ENCODE measurements at places on chromosomes 2 and 18.
A peak's percentile ranks its signal among the peaks of the same experiment; 100 is the strongest.

DNA sequence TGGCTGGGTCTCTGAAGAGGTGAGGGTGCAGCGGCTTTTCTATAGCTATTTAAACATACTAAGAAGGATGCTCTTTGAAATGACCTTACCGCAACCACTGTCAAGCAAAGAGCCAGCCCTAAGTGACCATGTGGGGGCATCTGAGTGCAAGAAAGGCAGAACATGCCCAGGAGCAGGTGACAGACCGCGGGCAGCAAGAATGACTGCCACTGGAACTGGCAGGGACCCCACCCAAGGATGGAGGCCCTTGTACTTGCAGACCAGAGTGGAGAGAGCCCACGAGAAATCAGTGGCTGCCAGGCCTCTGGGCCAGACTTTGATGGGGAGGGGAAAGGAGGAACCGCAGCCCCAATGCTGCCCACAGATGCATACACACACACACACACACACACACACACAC is 33.1 kb downstream of the DNMT3A start:
- no peak for DNase-seq

GRCh38 chr18:51390702-51391101 is 193.2 kb upstream of the MEX3C start:
- no peak for DNase-seq

GRCh38 chr2:86049529-86049928 is 56.2 kb downstream of the POLR1A start:
- no peak for DNase-seq

DNA sequence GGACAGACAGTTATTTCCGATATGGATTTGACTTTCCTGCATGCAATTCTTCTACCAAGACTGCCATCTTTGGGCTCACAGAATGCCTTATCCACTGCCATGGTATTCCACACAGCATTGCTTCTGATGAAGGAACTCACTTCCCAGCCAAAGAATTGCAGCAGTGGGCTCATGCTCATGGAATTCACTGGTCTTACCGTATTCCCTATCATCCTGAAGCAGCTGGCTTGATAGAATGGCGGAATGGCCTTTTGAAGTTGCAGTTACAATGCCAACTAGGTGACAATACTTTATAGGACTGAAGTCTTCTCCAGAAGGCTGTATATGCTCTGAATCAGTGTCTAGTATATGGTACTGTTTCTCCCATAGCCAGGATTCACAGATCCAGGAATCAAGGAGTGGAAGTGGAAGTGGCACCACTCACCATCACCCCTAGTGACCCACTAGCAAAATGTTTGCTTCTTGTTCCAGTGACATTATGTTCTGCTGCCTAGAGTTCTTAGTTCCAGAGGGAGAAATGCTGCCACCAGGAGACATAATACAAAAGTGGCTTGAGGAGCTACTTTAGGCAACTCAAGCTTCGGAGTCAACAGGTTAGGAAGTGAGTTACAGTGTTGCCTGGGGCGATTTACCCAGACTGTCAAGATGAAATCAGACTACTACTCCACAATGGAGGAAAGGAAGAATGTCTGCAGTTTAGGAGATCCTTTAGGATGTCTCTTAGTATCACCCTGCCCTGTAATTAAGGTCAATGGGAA is 23.8 kb upstream of the SMAD4 start:
- DNase-seq, result no peak

DNA sequence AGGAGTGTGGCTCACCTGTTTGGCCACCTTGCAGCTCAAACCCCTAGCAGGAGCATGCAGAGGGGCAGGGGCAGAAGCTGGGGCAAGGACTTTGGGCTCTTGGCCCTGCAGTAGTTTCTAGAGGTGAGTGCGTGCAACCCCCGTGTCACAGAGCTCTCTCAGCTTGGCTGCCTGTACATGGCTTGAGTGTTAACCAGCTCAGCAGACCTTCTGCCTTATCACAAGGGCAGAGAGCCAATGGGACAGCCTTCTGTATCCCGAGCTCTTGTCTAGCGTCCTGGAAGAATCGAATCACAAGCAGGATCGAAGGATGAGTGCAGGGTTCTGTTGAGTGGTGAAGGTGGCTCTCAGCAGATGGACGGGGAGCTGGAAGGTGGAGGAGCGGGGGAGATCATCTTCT is 120.3 kb upstream of the TMEM18 start:
- no peak for DNase-seq

GRCh38 chr2:57698935-57699449 is 347.6 kb upstream of the VRK2 start:
- no peak for DNase-seq

DNA sequence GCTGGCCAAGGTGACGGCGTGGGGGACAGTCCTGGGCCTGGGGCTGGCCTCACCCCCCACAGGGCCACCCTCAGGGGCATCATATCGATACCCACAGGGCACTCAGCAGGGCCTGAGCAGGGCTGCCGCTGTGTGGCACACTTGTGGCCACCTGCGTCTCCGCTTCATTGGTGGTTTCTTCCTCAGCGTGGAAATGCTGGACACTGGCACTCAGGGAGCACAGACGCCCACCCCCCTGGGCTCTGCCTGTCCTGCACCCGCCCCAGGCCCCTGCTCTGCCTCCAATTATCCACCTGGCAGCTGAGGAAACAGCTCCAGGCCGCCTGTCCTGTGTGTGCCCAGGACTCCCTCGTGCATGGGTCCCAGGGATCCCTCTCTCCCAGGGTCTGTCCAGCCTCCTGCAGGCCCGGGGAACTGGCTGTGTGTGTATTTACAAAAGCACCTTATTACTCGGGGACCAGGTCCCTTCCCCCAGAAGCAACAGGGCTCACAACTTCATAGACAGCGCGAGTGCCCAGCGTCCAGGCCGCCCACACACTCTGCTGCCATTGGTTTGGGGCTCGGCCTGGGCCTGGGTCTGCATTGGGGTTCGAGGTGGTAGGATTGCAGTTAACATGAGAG is 13.1 kb downstream of the CROCC2 start:
- DNase-seq, result no peak

DNA sequence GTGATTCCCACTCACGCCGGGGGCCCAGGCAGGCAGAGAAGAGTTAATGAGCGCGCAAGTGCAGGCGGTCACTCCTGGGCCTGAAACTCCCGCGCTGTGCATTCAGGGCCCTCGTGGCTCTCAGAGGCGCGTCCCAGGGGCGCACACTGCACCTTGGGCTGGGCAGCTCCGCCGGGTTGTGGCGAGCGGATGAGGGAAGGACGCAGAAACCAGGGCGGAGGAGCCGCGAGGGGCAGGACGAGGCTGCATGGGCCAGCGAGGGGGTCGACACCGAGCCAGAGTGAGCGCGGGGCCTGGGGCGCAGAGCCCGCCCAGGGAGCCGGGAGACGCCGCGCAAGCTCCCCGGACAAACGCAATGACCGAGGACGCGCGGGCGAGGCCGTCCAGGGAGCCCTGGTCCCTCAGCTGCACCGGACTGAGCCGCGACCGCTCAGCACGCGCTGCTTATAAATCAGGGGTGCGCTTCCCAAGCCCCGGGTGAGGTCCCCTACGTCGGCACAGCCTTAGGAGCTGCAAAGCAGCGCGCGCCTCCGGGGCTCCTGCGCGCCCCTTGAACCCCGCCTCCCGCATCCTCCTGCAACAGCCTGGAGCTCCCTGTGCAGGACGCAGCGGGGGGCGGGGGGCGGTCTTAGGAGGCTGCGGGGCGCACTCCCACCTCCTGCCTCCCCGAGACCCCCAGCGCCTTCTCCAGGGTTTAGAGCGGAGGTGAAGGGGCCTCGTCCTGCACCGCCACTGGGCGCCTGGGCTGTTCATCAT is 180.2 kb upstream of the ALKAL2 start:
- no peak for DNase-seq

GRCh38 chr2:881204-881918 is 69.3 kb upstream of the SNTG2 start:
- no peak for DNase-seq

DNA sequence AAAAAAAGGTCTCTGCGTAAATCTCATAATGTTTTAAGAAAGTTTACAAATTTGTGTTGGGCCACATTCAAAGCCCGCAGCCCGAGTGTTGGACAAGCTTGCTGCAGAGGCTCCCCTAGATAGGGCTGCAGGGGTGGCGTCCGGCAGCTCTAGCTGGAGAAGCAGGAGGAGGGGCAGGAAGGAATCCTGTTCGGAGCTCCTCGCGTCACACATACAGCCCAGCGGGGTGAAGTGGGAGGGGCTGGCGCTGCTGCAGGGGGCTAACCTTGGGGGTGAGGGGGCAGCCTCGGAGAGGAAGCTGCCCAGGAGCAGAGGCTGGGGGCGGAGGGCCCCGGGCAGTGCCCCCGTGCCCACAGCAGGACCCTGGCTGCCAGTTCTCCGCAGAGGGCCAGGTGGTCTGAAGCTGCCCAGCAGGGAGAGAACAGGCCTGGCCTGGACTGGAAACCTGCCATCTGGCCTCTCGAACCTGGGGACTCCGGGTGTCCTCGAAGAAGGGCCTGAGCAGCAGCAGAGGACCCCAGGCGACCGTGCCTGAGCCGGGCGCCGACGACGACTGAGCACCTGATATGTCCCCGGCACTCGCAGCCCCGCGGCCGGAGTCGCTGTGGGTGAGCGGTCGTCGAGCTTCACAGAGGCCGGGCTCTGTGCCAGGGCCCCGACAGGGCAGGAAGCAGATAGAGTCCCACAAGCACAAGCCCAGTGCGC is 2.6 kb upstream of the GPR35 start:
- DNase-seq, result peak; percentile 56

All from stimulated activated CD4-positive, alpha-beta T cell treated with anti-CD3 and anti-CD28 coated beads, Interleukin-4, amount 100 ng/mL, for 1 hour (primary cell).